ENCODE measurements at places on chromosomes 11 and 22. TPM values are rescaled to one million over a fixed set of nuclear protein-coding genes. Genes with fewer than 3 reads are reported as not detected.
A peak's percentile ranks its signal among the peaks of the same experiment; 100 is the strongest.

- no peaks in the 10 kb centered on the region for H3K27me3 ChIP-seq
- H3K27ac ChIP-seq = peak overlapping the region; percentile 97
- no peaks in the 10 kb centered on the region for H3K36me3 ChIP-seq
- H3K4me1 ChIP-seq = no peaks in the 10 kb centered on the region
- no peak for DNase-seq
Observed at GRCh38 chr11:94127638-94128037, 1.0 kb upstream of the PANX1 start.

DNA sequence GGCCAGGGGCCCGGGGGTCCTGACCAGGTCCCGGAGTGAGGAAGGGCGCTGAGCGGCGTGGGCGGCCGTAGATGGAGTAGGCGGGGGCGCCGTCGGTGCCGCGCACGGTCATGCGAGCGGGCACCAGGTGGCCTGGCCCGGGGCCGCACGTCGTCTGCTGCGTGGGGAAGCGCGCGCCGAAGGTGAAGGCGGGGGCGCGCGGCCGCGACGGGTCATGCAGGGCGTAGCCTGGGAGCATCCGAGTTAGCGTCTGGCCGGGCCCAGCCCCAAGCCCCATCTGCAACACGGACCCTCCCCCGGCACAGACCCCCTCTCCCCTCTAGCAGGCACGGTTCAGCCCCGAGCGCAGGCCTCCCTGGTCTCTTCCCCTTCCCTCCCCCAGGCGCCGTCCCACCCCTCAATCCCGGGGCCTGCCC, 1.7 kb upstream of the TYMP start:
- peaks cover 49% of the 10 kb centered on the region for H3K4me1 ChIP-seq
- peak overlapping the region; percentile 67 for H3K4me3 ChIP-seq
- no peaks in the 10 kb centered on the region for H3K27me3 ChIP-seq
- DNase-seq = no peak
- H3K36me3 ChIP-seq = no peaks in the 10 kb centered on the region

Gene C11orf42
- total RNA-seq = not detected

- H3K27me3 ChIP-seq = no peaks in the 10 kb centered on the region
- no peaks in the 10 kb centered on the region for H3K36me3 ChIP-seq
- no peak overlapping the region for H3K4me3 ChIP-seq
- no peaks in the 10 kb centered on the region for H3K4me1 ChIP-seq
- no peak overlapping the region for H3K27ac ChIP-seq
Observed at GRCh38 chr11:46175401-46176002, 54.2 kb upstream of the PHF21A start.

Gene FJX1
- total RNA-seq = 1.9 TPM

DNA sequence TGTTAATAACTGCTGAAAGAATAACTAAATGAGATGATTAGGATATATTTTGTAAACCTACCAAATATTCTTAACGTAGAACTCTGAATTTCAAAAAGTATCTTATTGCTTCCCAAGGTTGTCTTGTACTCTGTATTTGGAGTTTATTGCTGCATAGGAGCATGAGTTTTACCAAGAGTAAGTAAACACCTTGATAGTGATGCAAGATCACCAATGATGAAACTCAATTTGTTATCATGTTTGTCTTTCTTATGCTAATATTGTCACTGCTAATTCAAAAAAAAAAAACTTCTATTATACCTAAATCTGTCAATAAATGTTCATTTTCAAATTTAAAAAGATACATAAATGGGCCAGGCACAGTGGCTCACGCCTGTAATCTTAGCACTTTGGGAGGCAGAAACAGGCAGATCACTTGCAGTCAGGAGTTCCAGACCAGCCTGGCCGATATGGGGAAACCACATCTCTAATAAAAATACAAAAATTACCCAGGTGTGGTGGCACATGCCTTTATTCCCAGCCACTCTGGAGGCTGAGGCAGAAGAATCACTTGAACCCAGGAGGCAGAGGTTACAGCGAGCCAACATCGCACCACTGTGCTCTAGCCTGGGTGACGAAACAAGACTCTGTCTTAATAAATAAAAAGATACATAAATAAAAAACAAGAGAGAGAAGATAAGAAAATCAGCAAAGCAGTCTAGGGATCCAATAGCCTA, 23.4 kb upstream of the PLAAT2 start:
- no peak for DNase-seq
- H3K27ac ChIP-seq = no peak overlapping the region
- no peaks in the 10 kb centered on the region for H3K27me3 ChIP-seq
- H3K4me1 ChIP-seq = peaks cover 20% of the 10 kb centered on the region
- H3K4me3 ChIP-seq = no peak overlapping the region

- no peak for DNase-seq
- no peaks in the 10 kb centered on the region for H3K27me3 ChIP-seq
- H3K4me1 ChIP-seq = peaks cover 11% of the 10 kb centered on the region
- H3K36me3 ChIP-seq = no peaks in the 10 kb centered on the region
Observed at GRCh38 chr22:50117168-50117762, 27.5 kb downstream of the MOV10L1 start.

DNA sequence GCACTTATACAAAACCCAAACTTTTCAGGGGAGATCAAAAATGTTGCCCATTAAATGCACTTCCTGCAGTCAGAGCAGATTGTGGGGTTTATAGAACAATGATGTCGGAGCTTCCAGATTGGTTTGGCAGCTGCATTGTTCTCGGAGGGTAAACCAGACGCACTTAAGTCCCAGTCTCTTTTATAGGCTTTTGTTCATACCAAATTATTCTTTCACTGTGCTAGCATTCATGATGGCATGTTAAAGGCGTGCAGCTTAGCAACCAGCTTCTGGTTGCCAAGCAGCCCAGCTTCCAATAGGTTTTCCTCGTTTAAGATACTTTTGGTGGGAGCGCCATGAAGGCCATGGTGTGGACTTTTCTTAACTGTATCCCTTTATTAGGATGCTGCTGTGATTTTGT, 40.9 kb downstream of the ZC3H12C start:
- no peak overlapping the region for H3K27ac ChIP-seq
- no peak for DNase-seq
- H3K4me3 ChIP-seq = no peak overlapping the region
- H3K36me3 ChIP-seq = no peaks in the 10 kb centered on the region

- no peaks in the 10 kb centered on the region for H3K36me3 ChIP-seq
- H3K4me1 ChIP-seq = no peaks in the 10 kb centered on the region
- no peak overlapping the region for H3K27ac ChIP-seq
- H3K27me3 ChIP-seq = no peaks in the 10 kb centered on the region
Observed at GRCh38 chr11:72607496-72607895, 66.7 kb downstream of the PDE2A start.

GRCh38 chr11:2766166-2766565, 66.4 kb upstream of the KCNQ1OT1 start:
- no peak overlapping the region for H3K27ac ChIP-seq
- H3K4me3 ChIP-seq = no peak overlapping the region
- DNase-seq = peak; percentile 44
- H3K27me3 ChIP-seq = no peaks in the 10 kb centered on the region
- no peaks in the 10 kb centered on the region for H3K36me3 ChIP-seq

DNA sequence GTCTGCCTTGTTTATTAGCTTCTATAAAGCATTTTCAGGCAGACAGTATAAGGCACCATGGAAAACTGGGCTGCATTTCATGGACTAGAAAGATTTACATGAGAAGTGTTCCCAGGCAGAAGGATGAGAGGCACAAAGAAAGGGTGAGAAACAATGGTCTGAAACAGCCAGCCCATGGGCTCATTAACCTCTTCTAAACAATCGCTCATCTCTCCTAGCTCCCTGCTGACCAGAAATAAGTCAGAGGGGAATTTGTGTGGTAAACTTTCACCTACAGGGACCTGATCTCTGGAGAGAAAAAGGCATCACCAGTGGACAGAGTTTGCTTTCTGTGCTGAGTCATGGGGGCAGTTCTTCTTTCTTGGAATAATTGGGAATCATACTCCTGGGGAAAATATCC, 51.8 kb upstream of the KIRREL3 start:
- no peak overlapping the region for H3K4me3 ChIP-seq
- no peak overlapping the region for H3K27ac ChIP-seq
- no peaks in the 10 kb centered on the region for H3K36me3 ChIP-seq
- no peaks in the 10 kb centered on the region for H3K4me1 ChIP-seq
- no peaks in the 10 kb centered on the region for H3K27me3 ChIP-seq
- DNase-seq = no peak

- no peaks in the 10 kb centered on the region for H3K4me1 ChIP-seq
- no peaks in the 10 kb centered on the region for H3K27me3 ChIP-seq
- no peak overlapping the region for H3K27ac ChIP-seq
- H3K4me3 ChIP-seq = no peak overlapping the region
Observed at GRCh38 chr11:106105986-106106385, 28.5 kb downstream of the AASDHPPT start.

Gene THY1
- 7.2 TPM for total RNA-seq

DNA sequence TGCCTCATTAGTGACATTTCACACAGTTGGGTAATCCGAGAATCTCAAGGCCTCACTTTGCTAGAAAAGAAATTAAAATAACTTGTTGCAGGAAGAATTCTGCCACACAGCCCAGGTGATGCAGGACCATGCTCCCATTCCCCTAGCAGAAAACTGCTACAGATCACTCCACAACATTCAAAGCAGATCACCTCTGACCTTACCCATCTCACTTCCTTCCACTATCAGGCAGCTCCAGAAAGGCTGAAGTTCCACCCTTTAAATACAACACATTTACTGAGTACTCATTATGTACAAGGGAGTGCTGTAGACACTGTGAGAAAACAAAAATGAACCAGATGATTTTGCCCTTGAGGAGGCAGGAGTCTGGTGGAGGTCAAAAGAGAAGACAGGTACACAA, 231.0 kb downstream of the TTC28 start:
- no peak for DNase-seq
- no peak overlapping the region for H3K27ac ChIP-seq
- H3K27me3 ChIP-seq = no peaks in the 10 kb centered on the region

Gene FOLR3
- total RNA-seq = not detected

Gene PATE2
- total RNA-seq = not detected

- no peak overlapping the region for H3K4me3 ChIP-seq
- DNase-seq = no peak
- H3K27ac ChIP-seq = no peak overlapping the region
Observed at GRCh38 chr22:23088199-23088604, 17.9 kb downstream of the GNAZ start.

- DNase-seq = no peak
- no peaks in the 10 kb centered on the region for H3K36me3 ChIP-seq
- H3K4me3 ChIP-seq = no peak overlapping the region
- no peaks in the 10 kb centered on the region for H3K4me1 ChIP-seq
- no peak overlapping the region for H3K27ac ChIP-seq
Observed at GRCh38 chr11:109267293-109268095, 154.5 kb upstream of the C11orf87 start.

- no peaks in the 10 kb centered on the region for H3K4me1 ChIP-seq
- H3K27me3 ChIP-seq = no peaks in the 10 kb centered on the region
- no peak for DNase-seq
- no peaks in the 10 kb centered on the region for H3K36me3 ChIP-seq
- no peak overlapping the region for H3K27ac ChIP-seq
Observed at GRCh38 chr11:20707876-20708275, 38.5 kb downstream of the NELL1 start.

DNA sequence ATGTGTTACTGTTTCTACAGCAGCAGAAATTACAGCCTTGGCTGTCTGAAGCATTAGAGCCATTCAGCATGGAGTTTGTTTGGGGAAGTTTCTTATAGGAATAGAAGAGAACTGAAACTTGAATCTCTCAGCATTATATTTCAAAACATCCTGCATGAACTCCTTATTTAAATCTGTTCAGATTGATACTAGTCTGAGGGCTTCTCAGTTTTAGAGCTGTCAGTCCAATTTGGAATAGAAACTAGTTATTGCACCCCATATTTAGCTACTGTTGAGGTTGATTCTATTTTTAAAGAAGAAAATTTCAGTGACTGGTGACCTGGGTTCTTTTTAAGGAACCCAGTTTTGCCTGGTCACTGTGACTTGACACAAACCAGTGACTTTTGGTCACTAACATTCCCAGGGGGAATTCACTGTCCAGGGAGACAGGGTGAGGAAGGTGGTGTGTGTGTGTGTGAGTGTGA, 126.0 kb upstream of the TTC12 start:
- no peaks in the 10 kb centered on the region for H3K27me3 ChIP-seq
- DNase-seq = no peak
- no peaks in the 10 kb centered on the region for H3K36me3 ChIP-seq
- H3K4me1 ChIP-seq = no peaks in the 10 kb centered on the region
- H3K27ac ChIP-seq = peak overlapping the region; percentile 18
- H3K4me3 ChIP-seq = no peak overlapping the region

- no peak overlapping the region for H3K27ac ChIP-seq
- H3K4me3 ChIP-seq = no peak overlapping the region
- DNase-seq = no peak
- H3K4me1 ChIP-seq = no peaks in the 10 kb centered on the region
- no peaks in the 10 kb centered on the region for H3K27me3 ChIP-seq
Observed at GRCh38 chr11:132779497-132779896, 752.8 kb downstream of the OPCML start.

Gene CD3E
- total RNA-seq = 1.8 TPM

DNA sequence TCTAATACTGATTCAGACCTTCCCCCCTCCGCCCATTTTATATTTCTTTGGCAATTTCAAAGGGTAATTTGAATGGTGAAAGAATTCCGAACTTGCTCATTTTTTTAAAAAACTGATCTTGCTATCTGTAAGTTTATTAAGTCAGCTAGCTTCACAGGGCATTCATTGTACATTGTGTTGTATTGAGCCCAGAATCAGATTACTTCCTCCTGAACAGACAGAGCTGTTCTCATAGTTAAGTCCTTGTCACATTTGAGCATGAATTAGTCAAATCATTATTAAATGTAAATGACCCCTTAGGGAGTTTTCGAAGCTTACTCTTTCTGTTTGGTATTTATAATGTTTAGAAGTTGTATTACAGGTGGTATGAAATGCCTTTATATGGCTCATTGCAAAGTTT, 34.4 kb downstream of the CYP2R1 start:
- no peak overlapping the region for H3K27ac ChIP-seq
- no peaks in the 10 kb centered on the region for H3K27me3 ChIP-seq
- H3K4me3 ChIP-seq = no peak overlapping the region

DNA sequence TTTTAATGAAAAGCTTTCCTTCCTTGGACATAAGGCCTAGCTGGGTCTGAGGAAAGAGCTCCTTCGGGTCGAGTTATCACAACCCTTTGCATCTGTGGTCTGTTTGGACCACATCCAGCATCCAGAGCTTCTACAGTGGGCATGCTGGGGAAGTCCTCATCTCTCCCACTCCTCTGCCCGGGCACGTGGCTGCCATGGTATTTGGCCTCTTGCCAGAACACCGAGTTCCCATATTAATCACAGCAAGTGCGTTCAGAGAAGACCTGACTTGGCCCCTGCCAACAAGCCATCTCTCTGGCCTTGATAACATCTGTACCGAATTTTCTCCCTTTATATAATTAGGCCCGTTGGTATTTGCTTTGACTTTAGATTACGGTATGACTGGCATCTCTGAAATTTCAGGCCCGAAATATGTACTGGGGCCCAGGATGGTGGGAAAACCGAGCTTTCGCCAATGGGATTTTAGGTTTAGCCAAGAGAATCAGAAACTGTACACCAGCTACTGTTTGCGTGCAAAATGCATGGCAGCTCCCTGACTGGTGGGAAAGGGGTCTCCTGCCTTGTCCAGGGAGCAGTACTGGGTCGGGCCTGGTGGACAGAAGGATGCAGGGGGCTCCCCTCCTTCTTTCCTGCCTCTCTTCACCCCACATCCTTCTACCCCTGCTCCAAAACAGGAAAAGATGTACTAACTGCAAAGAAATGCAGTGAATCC, 90.0 kb downstream of the MICAL2 start:
- H3K36me3 ChIP-seq = peaks cover 11% of the 10 kb centered on the region
- no peak overlapping the region for H3K4me3 ChIP-seq
- H3K27ac ChIP-seq = peak overlapping the region; percentile 88
- DNase-seq = no peak
- H3K27me3 ChIP-seq = no peaks in the 10 kb centered on the region

GRCh38 chr22:39313258-39314001, 6.0 kb downstream of the RPL3 start:
- peak overlapping the region; percentile 75 for H3K27ac ChIP-seq
- no peak for DNase-seq
- H3K4me1 ChIP-seq = peaks cover 76% of the 10 kb centered on the region
- H3K27me3 ChIP-seq = no peaks in the 10 kb centered on the region
- H3K4me3 ChIP-seq = no peak overlapping the region
